ENCODE measurements at places on chromosomes 13 and 19.

- DNase-seq, result peak; percentile 43
These were observed 2.5 kb downstream of the ZC3H4 start for GRCh38 chr19:47111006-47111621.

- DNase-seq, result no peak
These were observed 921 bp upstream of the TEX29 start for GRCh38 chr13:111319521-111319920.

DNA sequence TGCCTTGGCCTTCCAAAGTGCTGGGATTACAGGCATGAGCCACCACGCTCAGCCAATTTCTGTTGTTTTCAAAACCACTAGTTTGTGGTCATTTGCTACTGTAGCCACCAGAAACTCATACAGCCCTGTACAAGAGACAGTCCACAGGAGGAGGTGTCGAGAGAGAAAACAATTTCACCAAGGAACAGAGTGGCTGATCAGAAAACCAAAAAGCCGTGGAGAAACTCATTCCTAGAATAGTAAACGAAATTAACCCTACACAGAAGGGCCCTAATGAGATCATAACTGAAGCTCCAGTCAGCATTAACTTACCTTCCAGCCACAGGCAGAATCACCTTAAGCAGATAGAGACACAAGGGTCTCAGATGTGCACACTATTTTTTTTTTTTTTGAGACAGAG lies 3.8 kb upstream of the CCDC124 start:
- no peak for DNase-seq

- no peak for DNase-seq
These were observed 67.3 kb upstream of the SLC10A2 start for GRCh38 chr13:103133556-103133955.

DNA sequence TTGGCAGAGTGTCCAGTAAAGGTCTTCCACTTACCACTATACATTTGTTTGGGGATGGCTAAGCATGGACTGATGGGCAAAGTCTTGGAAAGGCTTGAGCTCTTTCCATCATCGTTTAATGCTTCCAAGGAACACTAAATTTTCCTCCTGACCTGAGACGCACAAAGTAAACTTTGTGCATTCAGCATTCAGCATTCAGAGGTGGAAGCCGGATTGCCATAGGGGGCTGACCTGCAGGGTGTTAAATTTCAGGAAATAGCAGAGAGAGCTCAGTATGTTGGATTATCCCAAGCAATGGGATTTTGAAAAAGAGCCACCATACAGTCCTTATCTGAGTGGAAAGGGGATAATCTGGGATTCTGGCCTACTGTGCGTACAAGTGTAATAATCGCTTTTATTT lies 14.0 kb downstream of the ZNF552 start:
- DNase-seq, result no peak

GRCh38 chr13:20258963-20259288 lies 26.8 kb upstream of the GJB6 start:
- DNase-seq, result no peak

- no peak for DNase-seq
These were observed 144.0 kb downstream of the CYSLTR2 start for GRCh38 chr13:48797761-48798160.

DNA sequence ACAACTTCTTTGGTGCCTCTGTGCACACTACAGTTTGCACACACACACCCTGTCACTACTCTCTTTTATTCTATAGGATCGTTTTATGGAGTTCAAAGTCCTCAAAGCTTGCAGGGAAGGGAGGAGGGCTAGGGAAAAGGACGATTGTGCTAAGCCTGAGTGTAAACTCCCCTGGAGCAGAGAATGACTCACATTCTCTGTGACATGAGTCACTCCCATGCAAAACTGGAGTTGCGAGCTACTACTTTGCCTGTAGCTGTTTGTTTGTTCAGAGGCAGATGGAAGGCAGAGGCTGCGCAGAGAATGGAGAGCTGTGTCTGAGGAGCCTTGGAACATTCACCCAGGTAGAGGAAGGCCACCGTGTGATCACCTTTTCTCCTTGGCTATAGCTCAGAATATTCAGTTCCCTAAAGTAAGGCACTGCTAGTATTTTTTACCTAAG lies 80.5 kb upstream of the MBNL2 start:
- no peak for DNase-seq

DNA sequence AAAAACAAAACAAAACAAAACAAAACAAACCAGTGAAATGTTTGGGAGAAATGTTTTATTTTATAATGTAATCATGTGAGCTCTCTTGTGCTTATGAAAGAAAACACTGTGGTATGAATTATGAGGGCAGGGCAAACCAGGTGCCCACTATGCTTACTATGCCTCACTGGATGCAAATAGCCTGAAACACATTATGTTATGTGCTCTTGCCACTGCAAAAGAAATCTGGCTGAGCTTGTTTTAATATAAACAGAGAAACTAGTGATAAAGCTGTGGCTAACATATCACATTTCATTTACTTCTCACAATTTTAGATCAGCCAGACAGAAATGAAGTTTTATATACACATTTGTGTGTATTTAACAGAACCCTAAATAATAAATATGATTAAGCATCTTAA lies 8.7 kb upstream of the NBEA start:
- DNase-seq, result no peak

DNA sequence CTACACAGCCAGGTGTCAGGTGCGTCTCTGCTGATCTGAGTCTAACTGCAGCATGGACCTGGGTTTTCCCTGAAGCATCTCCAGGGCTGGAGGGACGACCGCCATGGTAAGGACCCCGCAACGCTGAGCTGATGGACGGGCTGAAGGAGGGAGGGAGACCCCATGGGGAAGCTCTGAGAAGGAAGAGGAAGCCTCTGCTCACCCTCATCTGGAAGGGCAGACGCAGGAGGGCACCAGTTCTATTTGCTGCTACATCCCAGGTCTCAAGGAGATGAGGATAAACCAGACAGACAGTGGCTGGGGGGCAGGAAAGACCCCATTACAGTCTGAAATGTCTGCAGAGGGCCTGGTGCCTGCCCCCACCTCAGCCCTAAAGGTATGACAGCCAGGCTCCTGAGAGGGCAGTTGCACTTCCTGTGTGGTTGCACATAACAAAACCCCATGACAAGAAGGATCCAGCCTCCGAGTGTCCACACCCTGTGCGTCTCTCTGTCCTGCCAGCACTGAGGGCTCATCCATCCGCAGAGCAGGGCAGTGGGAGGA lies at the start of gene LILRA2:
Gene LILRA2, plus strand, starts transcription at position 461 of the 543 bp plus-strand sequence. CDS start 89 bp downstream, outside the sequence.
- no peak for DNase-seq

DNA sequence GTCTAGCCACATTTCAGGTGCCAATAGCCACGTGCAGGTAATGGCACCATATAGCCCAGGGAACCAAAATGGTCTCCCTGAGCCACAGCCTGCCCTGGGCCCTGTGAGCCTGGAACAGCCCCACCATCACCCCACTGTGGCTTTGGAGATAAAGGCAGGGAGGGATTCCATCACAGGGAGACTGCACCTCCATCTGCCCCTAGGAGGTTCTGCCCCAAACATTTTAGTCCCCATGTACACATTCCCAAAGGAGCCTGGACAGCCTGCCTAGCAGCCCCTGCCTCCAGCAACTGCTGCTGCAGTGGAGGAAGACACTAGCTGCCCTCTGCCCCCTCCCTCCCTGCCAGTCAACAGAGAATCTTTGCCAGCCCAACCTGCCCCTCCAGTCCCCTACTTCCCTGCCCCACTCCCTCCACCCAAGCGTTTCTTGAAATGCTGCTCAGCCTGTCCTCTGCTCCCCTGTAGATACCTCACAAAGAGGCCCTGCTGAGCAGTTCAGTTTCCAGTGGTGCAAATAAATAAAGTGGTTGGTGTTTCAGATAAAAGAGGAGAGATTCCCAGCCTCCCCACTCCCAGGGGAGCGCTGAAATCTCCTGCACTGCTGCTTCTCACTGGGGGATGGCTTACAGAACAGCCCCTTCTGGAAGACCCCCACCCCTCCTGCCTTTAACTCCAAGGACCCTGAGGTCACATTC lies 921.8 kb downstream of the UQCRFS1 start:
- DNase-seq, result no peak

DNA sequence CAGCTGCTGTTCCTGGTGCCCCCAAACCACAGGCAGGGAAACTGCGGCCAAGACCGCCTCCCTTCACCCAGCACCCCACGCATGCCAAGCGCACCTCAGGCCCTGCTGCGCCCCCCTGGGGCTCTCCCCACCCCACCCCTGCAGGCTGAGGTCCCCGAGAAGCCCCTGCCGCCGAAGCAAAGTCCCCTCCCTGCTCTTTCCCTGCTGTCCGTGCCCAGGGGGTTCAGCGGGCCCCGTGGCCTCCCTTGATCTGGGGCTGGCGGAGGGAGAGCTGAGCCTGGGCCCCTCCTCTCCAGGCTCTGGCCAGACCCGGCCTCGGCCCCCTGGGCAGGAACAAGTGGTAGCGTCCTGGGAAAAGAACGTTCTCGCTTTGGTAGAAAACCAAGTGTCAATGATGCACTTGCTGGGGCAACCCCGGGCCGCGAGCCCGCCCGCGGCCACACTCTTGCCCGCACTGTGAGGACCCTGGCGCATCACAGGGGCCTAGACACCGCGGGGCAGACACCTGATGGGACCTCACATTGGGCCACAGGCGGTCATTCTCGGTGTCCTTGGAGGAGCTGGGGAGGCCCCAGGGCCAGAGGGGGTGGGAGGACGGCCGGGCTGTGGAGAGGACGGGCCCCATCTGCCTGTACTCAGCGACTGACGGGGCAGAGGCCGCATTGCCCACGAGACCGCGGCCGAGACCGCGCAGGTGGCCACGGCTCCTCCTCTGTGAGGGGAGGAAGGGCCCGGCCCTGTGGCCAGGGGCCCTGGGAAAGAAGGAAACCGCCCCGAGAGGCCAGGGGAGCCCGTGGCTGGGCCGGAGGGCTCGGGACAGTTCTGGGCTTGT lies 29.0 kb downstream of the GPX4 start:
- no peak for DNase-seq

DNA sequence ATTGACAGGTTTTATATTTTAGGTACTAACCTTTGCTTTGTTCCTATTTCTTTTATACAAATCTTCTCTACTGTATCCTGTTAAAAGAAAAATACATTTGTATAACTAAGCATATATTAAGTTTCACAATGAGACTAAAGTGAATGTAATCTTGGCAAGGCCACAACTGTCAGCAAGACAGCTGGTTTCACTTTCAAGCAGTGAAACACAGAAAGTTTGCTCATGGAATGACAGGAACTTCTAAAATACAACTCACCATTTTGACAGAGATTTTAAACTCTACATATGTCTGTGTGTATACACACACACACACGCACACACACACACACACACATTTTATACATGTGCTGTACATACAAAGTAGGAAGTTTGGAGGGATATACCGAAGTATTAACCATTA lies 53.3 kb downstream of the PARP4 start:
- no peak for DNase-seq

- DNase-seq, result no peak
These were observed 10.8 kb upstream of the CEACAM1 start for GRCh38 chr19:42538841-42539709.

DNA sequence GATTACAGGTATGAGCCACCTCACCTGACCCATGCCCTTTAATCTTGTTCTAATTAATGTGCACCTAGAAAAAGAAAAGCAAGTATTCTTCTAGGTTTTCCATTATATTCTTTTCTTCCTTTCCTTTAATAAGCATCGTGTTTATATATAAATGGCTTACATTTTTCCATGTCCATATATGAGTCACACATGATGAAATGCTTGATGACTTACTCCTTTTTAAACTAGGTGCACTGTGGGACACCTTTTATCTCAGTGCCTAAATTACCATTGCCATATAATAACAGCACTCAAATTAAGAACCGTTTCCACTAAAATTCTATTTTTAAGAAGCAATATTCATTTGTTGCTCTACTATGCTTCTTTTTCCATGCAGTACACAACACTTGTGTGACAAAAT lies 363.3 kb downstream of the LIG4 start:
- DNase-seq, result no peak

- peak; percentile 31 for DNase-seq
These were observed at the start of gene FLT3 for GRCh38 chr13:28100150-28101121. Gene FLT3, minus strand, starts transcription at chr13:28100576. Its CDS starts 66 bp downstream, at chr13:28100510.

- DNase-seq, result no peak
These were observed 25.6 kb downstream of the EDNRB start for GRCh38 chr13:77893066-77893465.

DNA sequence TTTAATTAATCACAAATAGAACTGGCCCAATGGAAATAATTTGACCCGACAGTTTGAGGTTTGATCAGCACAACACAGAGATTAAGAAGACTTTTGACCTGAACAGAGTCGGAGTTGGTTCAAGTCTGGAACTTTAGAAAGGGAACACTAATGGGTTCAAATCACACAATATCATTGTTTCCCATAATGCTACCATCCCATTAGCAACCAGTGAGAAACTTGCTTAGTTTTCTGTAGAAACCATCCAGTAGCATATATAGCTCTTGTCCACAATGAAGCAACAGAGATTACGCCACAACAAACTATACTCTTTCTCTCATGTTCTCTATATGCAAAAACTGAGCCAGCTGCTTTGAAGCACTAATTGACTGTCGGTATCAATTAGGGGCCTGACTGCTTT lies 376.9 kb upstream of the SPRY2 start:
- DNase-seq, result no peak

DNA sequence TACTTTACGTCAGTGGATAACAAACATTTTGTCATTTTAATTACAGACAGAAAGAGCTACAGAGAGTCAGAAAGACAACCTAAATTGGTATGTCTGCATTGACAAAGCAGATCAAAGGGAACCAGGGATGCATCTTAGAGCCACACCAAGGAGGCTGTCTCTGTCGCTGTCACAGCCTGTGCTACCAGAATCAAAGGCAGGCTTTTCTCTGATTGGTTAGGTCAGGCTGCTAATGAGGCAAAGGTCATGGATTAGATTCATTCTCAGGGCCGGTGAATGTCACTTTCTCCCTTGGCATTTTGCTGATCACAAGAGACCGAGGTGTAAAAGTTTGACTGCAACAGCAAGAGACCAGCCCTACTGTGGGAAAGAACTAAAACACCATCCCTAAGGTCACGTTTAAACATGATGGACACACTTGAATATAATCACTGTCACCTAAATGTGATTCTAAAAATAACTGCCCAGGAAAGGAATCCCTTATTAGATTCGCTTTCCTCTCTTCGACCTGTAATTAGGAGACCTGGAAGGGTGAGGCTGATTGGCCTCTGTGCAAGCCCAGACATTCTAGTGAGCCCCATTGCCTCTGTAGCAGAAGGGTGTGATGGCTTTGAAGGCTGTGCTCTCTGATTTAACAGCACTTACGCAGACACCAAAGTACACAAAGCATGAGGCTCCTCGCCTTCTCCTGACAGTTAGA lies 314.4 kb upstream of the NBEA start:
- no peak for DNase-seq

DNA sequence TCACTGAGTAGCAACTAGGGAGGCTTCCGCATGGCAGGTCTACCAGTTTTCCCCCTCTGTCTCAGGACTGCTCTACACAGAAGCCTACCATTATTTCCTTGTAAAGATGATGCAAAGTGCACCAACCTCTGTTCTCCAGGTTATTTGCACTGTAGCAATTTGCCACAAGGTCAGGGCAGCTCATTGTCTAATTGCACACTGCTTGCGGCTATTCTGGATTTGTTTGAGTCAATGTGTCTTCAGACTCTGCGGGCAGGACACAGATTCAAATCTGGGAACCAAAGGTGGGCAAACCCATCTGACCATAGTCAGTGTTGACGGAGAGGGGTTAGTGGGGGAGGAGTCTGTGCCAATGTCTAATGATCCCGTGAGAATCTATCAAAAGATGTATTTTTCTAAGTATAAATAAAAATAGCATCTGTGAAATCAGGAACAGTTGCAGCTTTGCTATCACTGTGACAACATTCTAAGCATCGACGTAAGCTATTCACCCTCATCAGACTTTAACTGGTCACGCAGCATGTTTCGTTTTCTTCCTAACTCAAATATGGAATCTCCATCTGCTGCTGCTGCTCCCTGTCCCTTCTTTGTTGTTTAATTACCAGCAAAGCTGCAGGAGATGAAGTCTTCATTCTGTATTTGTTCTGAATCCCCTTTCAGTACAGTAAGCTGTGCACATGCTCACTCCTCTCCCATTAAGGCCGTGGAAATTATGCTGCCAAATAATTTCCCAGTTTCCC lies 26.4 kb downstream of the CYSLTR2 start:
- no peak for DNase-seq
